ENCODE measurements at places on chromosomes 6 and 20.

DNA sequence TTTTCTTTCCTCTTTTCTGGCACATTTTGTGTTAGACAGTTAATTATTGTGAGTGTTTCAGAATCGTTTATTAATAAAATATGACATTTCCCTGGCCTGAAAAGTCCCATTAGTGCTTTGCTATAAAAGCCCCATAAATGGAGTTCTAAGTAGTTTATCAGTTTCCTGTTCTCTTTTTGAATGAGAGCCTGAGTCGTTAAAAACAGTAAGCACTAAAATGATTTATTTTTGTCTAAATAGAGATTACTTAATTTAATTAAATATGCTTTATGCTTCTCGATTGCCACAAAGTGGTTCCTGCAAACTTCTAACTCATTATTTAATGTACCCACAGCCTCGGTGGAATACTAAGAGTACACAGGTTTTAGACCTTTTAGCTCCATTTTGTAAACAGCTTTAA lies 577.9 kb downstream of the C6orf118 start:
- no peak for DNase-seq

- no peak for DNase-seq
These were observed at the start of gene SERPINB6 for GRCh38 chr6:2971420-2972218. TSS of gene SERPINB6 (minus strand) at chr6:2971567. CDS start at chr6:2959332, 12,235 bp downstream.

- DNase-seq: no peak
These were observed 140.1 kb downstream of the BTBD3 start for GRCh38 chr20:12057778-12058177.

GRCh38 chr6:98669371-98669770 lies 165.0 kb upstream of the POU3F2 start:
- DNase-seq: no peak

DNA sequence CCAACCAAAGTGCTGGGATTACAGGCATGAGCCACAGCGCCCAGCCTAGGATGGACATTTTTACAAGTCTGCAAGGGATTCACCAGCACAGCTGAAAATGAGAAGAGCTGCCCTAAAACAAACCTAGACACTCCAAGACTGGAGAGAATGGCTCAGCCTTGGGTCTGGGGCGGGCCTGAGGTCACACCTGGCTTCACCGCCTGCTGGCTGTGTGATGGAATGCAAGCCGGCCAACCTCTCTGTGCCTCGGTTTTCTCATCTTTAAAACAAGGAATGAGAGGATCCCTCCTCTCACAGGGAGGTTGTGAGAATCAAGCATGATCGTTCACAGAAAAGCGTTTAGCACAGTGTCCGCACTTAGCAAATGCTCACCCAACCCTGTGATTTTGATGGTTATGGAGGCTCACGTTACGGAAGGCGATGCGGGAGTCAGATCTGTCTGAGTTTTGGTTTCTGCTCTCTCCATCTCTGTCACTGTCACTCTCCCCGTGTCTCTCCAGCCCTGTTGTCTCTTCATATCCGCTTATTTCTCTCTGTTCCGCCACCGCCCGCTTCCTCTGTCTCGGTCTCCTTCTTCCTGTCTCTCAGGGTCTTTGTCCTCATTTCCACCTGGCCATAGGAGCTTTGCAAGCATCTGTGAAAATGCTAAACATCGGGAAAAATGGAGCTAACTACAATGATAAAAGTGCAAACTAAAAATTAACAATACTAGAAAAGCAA lies 47.6 kb downstream of the CEBPB start:
- no peak for DNase-seq

DNA sequence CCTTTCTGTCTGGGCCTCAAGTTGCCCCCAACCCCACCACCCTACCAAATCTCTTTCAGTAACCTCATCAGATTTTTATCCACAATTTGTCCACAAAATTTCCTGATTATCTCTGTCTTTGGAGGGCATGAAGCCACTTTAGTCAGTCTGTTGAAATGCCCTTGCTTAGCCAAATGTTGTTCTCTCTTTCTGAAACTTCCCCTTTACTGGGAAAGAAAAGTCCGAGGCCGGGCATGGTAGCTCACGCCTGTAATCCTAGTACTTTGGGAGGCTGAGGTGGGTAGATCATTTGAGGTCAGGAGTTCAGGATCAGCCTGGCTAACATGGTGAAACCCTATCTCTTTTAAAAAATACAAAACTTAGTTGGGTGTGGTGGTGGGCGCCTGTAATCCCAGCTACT lies 33.8 kb downstream of the TOMM6 start:
- DNase-seq: no peak

DNA sequence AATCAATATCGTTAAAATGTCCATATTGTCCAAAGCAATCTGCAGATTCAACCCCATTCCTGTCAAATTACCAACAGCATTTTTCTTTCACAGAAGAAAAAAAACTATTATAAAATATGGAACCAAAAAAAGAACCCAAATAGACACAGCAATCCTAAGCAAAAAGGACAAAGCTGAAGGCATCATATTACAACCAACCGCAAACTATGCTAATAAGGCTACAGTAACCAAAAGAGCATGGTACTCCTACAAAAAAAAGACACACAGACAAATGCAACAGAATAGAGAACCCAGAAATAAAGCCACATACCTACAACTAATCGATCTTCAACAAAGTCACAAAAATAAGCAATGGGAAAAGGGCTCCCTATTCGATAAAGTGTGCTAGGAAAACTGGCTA lies 49.2 kb downstream of the RNGTT start:
- no peak for DNase-seq
